SK-N-MC (cell line): ENCODE measurements at places on chromosomes 16 and 17.
A peak's percentile ranks its signal among the peaks of the same experiment; 100 is the strongest.

DNA sequence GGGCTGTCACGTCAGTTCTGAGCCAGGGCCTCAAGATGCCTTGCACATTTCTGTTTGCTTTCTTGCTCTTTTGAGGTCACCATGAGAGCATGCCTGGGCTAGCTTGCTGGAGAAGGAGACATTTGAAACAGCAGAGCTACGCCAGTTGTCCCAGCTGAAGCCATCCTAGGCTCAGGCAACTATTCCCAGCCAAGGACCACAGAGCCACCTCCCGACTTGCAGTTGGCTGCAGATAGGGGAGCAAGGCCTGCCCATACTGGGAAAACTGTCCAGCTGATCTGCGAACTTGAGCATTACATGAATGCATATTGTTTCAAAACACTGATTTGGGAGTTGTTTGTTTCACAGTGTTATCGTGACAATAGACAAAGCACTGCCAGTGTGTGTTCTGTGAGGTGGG is 340.8 kb downstream of the XYLT1 start:
- no peak for DNase-seq

DNA sequence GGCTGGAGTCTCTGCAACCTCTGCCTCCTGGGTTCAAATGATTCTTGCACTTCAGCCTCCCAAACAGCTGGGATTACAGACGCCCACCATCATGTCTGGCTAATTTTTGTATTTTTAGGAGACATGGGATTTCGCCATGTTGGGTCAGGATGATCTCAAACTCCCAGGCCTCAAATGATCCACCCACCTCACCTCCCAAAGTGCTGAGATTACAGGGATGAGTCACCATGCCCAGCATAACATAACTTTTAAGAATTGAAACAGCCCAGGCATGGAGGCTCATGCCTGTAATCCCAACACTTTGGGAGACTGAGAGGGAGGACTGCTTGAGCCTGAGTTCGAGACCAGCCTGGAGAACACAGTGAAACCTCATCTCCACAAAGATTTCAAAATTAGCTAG is 2.5 kb downstream of the RSL1D1 start:
- DNase-seq, result no peak

GRCh38 chr17:1087381-1088241 is 90.7 kb downstream of the TIMM22 start:
- no peak for DNase-seq

- DNase-seq, result no peak
Observed at GRCh38 chr17:63358956-63359355, 87.2 kb downstream of the CYB561 start.

DNA sequence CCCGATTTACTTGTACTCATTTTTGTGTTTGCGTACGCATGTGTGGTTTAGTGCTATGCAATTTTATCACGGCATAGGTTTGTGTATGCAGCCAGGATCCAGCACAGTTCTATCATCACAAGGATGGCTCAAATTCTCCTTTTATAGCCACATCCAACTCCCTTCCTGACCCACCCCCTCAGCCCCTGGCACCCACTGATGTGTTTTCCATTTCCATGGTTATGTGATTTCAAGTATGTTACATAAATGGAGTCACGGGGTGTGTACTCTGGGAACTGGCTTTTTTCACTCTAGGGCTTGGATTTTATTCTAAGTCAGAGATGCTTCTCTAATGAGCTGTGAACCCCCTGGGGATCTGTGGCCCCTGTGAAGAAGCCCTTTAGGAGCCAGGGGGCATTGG is 16.8 kb downstream of the IL4R start:
- no peak for DNase-seq

DNA sequence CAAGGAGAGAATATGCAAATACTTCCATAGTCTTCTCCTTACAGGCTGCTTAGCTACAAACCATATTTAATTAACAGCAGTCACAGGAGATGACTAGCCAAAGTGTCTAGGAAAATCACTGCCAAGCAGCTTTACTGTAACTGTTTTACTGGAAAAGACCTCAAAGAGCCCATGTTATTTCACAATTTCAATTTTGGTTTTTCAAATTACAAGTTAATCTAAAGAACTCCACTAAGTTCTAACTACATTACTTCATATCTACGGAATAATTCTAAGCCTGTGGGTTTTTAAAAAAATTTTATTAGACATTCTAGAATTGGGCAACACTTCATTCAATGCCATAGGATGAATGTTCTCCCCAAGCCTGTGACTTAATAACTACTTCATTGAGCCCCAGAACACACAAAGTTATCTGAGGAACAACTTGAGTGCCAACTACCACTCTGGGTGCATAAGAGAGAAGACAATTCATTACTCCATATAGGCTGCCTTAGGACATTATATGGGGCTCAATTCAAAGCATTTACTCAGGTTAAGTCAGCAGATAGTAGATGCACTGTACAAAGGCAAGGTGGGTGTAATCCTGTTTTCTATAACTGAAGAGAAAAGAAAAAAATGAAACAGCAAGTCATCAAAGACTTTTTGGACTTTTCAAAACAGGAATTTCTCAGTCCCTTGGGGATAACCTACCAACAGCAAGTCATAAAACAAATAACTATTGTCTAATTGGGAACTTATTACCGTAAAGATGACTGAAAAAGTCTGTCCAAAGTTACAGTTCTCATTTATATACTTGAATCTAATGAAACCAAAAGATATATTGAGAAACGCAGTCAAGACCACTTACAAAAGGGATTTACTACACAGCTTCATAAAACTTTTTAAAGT is 33.0 kb downstream of the STAT3 start:
- peak; percentile 76 for DNase-seq
